ENCODE measurements at places on chromosomes 1 and 21. TPM values are rescaled to one million over a fixed set of nuclear protein-coding genes. Genes with fewer than 3 reads are reported as not detected.

- no peak for DNase-seq
Observed at GRCh38 chr1:45895406-45895805, 92.0 kb downstream of the MAST2 start.

- no peak for DNase-seq
Observed at GRCh38 chr1:184563308-184563707, 176.5 kb downstream of the C1orf21 start.

DNA sequence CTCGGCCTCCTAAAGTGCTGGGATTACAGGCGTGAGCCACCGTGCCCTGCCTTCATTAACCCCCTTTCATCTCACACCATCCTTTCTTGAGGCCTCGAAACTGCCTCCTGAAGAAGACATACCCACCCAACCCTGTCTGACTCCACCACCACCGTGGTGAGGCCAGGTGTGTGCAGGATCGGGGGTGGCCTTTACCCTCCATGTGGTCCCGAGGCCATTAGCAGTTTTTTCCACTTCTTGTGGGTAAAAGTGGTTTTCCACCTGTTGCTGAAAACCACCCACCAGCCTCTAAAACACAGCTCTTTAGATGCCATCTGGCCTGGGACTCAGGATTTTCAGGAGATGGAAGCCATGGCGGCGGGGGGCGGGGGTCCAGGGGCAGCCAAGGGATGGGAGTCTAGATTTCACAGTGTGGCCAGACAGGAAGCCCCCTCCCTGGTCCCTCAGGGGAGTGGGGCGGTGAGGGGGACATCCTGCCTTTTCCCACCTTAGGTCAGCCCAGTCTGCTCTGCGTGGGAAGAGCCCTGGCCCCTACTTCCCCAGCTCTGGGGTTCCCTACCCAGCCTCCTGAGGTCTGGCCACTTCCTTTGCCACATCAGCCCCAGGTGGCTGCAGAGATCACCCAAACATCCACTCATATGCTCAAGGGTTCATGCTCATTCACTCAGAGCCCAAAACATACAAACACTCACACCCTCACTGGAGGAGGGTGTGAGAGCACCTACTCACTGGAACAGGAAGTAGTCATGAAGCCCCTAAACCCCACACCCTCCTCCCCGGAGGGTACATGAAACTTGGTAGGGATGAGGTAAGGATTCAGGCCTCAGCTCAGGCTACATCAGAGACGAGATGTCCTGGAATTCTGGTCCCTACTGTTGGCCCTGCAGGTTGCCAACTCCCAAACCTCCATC is 2.3 kb downstream of the FGR start:
- DNase-seq = no peak

GRCh38 chr1:198295225-198295624 is 138.4 kb downstream of the NEK7 start:
- DNase-seq = no peak

GRCh38 chr1:64759968-64760367 is 15.1 kb downstream of the RAVER2 start:
- DNase-seq = no peak

- DNase-seq = no peak
Observed at GRCh38 chr1:43968348-43968948, 1.4 kb upstream of the DPH2 start.

- no peak for DNase-seq
Observed at GRCh38 chr1:151809985-151810556, 4.9 kb upstream of the LINGO4 start.

DNA sequence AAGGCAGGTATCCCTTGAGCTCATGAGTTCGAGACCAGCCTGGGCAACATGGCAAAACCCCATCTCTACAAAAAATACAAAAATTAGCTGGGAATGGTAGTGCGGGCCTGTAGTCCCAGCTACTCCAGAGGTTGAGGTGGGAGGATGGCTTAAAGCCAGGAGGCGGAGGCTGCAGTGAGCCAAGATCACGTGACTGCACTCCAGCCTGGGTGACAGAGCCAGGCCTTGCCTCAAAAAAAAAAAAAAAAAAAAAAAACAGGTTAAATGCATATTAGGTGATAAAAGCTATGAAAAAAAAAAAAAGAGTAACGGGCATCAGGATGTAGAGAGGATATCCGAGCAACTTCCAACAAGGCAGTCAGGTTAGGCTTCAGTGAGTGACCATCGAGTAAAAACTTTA is 2.8 kb upstream of the SRRM1 start:
- no peak for DNase-seq

DNA sequence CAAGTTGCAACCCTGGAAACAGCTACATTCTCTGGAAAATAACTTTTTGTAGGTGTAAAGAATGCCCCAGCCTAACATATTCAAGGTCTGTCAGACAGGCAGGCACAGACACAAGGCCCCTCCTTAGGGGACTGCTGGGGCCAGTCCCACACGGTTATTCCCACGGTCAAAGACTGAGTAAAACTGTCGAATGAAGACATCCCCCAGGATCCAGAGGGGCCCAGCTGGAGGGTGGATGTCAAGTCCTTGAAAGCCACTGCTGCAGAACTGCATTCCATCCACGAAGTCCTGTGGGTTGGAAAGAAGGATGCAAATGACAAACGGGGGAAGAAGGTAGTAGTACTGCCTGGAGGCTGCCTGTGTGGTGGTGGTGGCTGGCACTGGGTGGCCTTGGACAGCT is 6.9 kb upstream of the RAB7B start:
- no peak for DNase-seq

DNA sequence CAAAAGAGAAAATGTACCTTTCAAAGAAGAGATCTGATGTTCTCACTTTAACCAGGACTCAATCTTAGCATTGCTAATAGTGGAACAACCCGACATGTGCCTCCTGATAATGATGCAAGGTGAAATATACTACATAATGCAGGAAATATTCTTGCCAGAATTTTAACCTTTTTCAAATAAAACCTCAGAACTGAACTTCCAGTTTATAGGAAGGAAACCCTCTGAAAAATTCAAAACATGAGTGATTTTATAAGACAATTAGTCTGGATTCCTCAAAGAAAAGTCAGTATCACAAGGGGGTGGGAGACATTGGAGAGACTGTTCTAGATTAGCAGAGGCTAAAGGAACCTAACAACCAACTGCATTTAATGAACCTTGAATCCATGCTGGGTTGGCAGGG is 18.1 kb downstream of the AHCYL1 start:
- DNase-seq = no peak

- no peak for DNase-seq
Observed at GRCh38 chr1:58201492-58202106, 344.9 kb downstream of the OMA1 start.

GRCh38 chr1:97904534-97904933 is 16.3 kb downstream of the DPYD start:
- DNase-seq = no peak

- DNase-seq = no peak
Observed at GRCh38 chr21:25960402-25960801, 210.2 kb downstream of the APP start.

- DNase-seq = no peak
Observed at GRCh38 chr1:43197343-43198127, 25.4 kb downstream of the CFAP57 start.

DNA sequence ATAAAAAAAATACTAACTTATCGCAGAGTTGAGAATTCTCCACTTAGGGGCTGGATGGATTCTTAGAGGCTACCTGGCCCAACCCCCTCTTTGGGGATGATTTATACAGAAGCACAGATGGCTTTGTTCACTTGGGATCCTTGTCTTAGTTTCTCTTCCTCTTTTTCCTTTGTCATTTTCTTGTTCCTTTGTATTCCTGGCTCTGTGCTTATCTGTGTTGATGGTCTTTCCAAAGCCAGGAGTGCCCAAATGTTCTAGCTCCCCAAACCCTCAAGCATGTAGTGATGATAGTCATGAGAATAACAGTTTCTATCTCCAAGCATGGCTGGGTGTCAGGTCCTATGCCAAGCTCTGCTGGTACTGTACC is 27.4 kb downstream of the EPHB2 start:
- no peak for DNase-seq

DNA sequence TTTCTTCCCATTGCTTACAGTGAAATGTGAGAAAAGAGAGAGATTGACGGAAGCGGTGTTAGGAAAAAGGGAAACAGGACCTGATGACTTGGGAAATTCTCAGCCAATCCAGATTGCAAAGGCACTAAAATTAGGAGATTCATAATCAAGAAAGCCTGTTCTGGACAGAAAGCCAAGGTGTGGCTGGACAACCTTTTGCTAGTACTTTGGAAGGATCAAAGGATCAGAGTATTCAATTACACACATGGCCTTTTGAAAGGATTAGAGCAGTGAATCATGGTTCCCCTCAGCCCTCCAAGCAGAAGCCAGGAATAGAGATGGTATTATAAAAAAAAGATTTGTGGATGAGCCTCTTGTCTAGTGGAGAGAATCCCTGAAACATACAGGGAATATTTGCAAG is 669.8 kb upstream of the ADAMTS5 start:
- DNase-seq = no peak

- DNase-seq = peak; percentile 2
Observed at GRCh38 chr1:148264374-148265276, 112.5 kb upstream of the NBPF11 start.

GRCh38 chr1:73205294-73205973 is 923.1 kb upstream of the NEGR1 start:
- no peak for DNase-seq

DNA sequence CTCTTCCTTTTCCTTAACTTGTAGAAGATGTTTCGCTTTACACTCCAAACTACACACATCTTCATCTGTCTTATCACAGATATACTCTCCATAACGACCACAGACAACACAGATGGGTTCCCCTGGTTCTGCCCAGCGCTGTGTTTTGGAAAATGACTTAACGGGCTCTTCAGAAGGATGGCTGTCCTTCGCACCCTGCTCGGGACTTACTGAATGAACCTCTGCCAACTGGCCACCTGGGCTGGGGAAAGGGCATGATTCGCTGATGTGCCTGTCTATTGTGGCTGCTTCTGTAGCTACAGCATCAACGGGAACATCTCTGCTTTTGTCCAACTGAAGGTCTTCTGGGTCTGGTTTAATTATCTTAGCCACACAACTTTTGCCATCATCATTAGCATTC is 3.4 kb downstream of the DDX59 start:
- DNase-seq = no peak

DNA sequence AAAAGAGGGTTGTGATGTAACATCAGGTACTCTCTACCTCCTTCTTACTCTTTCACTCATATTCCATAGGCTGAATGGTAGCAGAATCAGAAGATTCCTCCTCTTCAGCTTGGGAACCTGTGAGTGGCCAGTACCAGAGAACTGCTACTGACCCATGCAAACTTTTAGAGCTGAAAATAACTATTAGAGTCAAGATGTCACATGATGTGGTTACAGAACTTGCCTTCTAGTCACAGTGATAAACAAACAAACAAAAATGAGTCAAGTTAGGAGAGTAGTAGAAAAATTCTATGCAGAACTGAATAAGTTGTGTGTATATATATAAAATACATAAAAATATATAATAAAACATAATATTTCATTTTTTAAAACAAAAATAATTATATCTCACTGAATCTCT is 47.6 kb upstream of the RGS1 start:
- DNase-seq = no peak

The CSDE1 gene
- total RNA-seq = 312 TPM

The SLAMF1 gene
- total RNA-seq = not detected

The AKR7A3 gene
- 1.3 TPM for total RNA-seq

The HSPB7 gene
- total RNA-seq = not detected

The ATF6 gene
- total RNA-seq = 20.6 TPM

The GJB3 gene
- total RNA-seq = 40.6 TPM

The PSEN2 gene
- 30.7 TPM for total RNA-seq

The SYNC gene
- 10.3 TPM for total RNA-seq

The COQ8A gene
- total RNA-seq = 10.2 TPM

The LIPI gene
- total RNA-seq = not detected

The PCAT6 gene
- total RNA-seq = not detected

The PIK3R3 gene
- total RNA-seq = 6.1 TPM

The FAM151A gene
- total RNA-seq = not detected

The BEST4 gene
- 0.12 TPM for total RNA-seq
